ENCODE measurements at places on chromosomes 7 and 10.

DNA sequence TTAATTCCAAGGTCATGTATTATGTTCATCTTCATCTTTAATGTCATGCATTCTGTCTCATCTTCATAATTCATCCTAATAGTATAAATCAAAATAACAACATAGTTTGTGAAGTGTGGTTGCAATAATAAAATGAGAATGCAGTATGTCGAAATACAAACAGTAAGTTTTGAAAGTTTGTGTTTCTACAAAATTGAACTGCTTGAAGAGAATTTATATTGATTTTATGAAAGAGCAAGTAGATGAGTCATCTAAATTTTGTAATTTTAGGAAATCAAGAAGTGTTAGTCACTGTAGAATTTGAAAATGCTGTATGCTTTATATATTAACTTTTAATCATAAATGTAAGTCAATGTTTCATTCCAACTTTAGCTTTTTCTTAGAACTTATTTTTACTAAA, 190.5 kb upstream of the PPP1R3A start:
- no peak for DNase-seq

DNA sequence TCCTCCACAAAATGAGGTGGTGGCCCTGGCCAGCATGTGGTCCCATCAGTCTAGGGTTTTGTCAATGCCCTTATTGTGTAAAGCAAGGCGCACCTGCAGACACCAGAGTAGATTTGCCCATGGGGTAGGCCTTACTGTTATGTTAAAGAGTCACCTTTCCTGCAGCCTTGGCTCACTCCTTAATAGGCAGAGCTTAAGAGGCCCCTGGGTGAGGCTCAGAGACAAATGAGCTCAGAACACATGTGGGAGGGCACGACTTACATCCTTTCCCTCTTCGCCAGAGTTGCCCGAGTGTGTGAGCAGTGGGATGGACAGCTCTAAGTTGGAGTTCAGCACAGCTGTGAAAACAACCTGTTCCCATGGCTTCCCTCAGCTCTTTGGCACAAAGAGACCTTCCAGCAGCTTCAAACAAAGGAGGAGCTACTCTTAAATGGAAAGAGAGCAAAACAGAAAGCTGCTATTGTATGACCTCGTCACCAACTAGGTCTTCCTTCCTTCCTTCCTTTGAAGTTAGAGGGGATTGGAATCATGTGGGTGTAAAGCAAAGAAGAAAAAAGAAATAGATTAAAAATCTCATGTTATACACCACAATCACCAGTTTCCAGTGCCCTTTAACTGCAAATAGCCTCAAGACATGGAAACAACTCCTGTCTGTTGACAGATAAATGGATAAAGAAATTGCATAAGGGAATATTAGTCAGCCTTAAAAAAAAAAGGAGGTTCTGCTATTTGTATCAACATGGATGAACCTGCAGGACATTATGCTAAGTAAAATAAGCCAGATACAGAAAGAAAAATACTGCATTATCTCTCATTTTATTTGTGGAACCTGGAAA, 11.9 kb upstream of the XPNPEP1 start:
- DNase-seq = peak; percentile 75

DNA sequence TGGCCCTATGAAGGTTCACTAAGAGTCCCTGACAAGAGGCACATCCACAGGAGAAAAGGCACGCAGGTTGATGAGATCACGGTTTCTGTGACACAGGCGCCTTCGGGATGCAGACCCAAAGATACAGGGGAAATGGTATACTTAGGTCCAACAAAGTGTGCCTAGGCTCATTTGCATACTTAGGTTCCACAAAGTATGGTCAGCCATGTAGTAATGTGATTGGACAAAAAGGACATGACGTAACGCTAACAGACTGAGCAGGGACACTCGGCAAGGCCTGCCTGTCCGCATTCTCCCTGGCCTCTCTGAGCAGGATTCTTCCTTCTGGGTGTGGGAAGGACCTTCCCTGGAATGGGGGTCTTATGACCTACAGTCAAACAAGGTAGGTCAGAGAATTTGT, 190.6 kb downstream of the CELF2 start:
- DNase-seq = no peak

GRCh38 chr7:21175714-21176113, 252.2 kb upstream of the SP4 start:
- DNase-seq = no peak

- DNase-seq = no peak
These were observed 105.0 kb downstream of the TRIL start for GRCh38 chr7:28853150-28853549.

DNA sequence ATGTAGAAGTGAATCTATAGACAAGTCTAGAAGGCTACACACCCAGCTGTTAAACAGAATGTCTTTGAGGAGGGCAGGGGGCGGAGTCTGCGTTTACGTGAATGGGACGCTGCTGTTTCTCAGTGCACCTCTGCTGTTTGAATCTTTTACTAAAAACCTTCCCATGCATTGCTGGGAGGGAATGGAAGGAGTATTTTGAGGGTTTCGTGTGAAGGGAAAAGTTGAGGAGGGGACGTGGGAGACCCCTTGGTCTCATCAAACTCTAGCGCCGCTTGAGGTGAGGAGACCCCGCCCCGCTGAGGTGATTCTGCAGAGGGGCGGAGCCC, 492 bp upstream of the VCL start:
- DNase-seq = no peak

DNA sequence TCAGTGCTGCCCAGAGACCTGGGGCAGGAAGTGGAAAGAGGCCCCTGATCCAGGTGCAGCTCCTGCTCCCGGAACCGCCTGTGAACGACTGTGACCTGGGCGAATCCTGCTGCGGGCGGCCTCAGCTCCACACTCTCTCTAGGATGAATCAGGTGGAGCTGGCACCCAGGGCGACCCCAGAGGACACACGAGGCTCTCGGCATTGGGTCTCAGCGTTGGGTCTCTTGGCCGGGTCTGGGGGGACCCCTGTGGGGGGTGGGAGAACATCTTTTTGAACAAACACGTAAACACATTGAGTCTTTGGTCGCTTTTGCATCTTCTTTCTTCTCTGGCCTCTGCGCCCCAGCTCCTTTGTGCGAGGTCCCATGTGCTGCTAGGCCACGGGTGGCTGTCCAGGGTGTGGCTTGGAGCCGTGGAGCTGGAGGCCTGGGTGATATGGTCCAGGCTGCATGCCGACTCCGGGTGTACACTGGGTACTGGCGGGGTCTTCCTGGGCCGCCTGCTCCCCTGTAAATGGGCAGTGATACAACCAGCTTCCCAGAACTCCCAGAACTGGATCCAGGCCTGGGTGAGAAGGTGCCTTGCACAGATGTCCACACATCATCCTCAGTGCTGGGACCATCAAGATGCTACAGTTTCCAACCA, 435.8 kb downstream of the DNAJB6 start:
- no peak for DNase-seq

DNA sequence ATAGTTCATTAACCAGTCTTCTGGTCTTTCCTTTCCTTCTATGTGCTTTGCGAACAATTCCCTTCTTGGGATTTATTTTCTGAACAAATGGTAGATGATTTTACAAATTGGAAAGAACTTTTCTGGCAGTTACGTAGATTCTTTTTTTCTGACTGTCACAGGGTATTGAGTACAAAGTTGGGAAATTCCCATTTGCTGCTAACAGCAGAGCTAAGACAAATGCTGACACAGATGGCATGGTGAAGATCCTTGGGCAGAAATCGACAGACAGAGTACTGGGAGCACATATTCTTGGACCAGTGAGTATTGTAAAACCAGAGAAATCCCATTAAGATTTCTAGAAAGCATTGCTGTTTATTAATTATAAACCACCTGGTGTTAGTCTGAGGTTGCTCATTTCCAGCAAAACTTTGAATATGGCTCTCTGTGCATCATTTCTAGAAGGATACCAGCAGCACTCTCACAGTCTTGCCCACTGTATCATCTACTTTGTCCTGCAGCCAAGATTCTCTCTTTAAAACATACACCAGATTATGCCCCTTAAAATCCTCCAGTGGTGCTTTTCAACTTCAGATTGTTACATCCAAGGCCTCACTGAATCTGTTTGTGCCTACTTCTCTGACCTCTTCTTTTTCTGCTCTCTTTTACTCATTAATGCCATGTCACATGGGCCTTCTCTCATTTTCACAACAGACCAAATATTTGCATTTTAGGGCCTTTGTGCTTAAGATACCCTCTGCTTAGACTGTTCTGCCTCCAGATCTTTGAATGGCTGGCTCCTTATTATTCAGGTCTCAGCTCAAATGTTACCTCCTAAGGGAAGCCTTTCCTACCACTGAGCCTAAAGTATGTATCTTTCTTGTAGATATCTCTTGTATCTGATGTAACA, 27.0 kb downstream of the DLD start:
- no peak for DNase-seq

- DNase-seq = peak; percentile 77
These were observed 1.1 kb upstream of the FEZF1 start for GRCh38 chr7:122305475-122306319.

DNA sequence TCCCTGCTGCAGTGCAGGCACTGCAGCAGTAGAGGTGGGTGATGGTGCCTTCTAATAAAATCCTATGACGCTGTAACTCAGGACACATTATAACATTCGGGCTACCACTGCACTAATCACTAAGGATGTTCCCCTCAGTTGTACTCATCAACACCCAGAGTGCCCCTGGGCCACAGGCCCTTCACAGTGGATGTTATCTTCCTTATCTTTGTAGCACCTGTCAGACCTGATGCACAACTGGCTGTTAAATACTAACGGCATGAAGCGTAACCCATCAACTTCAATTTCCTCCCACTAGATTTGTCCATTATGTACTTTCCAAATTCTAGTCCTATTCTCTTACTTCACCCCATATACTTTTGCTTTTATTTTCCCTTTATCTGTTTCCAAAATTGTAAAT, 66.3 kb downstream of the PARD3 start:
- no peak for DNase-seq
